ENCODE measurements at places on chromosomes 6 and 20.

DNA sequence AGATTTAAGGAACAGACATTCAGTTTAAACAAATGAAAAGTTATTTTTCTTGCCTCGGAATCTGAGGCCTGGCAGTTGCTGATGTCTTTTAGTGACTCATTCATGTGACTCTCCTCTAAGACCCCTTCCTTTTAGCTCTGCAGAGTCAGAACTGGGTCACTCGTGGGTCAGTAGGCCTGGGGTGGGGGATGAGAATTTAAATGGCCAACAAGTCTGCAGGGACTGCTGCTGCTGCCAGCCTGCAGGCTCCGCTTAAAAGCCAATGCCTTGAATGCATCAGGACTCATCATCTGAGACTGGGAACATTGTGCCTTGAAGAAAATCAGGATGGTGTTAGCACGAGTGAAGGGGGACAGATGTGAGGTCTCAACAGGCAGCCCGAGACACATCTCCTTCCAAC, 404.3 kb downstream of the CDH26 start:
- no peak for DNase-seq

DNA sequence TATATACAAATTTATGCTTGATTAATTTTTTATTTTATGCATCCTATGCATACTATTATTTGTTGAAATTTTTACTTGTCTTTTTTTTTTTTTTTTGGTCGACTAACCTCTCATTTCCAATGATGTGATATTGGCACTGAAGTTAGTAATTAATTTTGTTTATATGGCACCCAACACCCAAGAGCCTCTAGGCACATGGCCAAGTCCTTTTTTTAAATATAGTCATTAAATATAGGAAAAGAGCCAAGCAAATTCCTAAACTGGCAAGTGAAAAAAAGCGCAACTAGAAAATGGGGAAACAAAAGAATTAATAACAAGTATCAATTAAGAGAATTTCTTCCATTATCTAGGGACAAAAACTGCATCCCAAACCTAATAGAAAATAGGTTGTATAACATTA, 85.5 kb upstream of the HS3ST5 start:
- no peak for DNase-seq

DNA sequence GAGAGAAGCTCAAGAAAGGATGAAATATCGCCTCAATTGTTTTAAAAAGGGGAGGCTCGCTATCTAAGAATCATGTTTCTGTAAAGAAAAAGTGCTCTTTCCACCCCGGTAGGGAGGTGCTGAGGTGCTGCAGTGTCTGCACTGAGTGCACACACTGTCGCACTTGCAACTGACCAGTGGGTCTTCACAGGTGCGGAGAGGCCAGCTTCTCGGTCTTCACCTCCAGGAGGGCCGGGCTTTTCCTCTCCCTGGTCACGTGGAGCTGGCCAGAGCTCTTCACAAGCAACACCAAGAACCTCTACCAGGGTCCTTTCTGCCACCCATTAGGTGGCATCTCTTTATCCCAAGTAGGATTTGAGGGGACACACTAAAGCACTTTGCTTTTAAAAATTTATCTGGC, 27.8 kb upstream of the TCFL5 start:
- no peak for DNase-seq

DNA sequence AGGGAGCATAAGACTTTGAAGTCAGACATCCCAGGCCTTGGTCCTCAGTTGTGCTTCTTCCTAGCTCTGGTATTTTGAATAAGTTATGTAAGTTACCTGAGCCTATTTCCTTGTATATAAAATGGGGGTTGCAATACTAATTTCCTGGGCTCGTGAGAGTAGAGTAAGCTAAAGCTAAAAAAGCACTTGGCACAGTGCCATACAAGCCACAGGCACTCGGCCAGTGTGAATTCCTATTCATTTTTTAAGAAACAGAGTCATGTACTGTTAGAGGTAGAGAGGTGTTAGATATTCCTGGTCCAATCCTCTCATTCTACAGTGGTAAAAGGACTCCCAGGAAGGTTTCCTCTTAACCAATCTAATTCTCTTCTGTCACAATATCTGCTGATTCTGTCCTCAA, 79.6 kb upstream of the EPB41L1 start:
- no peak for DNase-seq

- no peak for DNase-seq
These were observed 11.9 kb upstream of the PLAGL1 start for GRCh38 chr6:144019929-144020328.
